ENCODE measurements at places on chromosomes 12 and 14.

- DNase-seq, result no peak
Measured at GRCh38 chr12:103821773-103822172, 19.3 kb downstream of the NT5DC3 start.

- peak; percentile 4 for DNase-seq
Measured at GRCh38 chr12:5428332-5429221, 3.3 kb upstream of the NTF3 start.

DNA sequence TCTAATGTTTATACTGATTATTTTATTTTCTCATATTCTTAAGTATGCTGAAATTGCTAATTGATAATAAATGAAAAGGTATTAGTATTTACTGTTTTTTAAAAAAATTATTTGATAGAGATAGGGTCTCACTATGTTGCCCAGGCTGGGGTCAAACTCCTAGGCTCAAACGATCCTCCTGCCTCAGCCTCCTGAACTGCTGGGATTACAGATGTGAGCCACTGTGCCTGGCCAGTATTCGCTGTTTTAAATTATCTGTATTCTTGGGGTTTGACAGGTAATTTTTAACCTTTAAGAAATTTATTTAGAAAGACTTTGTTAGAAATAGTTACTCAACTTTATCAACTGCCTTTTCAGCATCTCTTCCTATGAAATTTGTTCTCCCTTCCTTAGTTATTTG, 32.2 kb downstream of the RAN start:
- DNase-seq, result no peak

DNA sequence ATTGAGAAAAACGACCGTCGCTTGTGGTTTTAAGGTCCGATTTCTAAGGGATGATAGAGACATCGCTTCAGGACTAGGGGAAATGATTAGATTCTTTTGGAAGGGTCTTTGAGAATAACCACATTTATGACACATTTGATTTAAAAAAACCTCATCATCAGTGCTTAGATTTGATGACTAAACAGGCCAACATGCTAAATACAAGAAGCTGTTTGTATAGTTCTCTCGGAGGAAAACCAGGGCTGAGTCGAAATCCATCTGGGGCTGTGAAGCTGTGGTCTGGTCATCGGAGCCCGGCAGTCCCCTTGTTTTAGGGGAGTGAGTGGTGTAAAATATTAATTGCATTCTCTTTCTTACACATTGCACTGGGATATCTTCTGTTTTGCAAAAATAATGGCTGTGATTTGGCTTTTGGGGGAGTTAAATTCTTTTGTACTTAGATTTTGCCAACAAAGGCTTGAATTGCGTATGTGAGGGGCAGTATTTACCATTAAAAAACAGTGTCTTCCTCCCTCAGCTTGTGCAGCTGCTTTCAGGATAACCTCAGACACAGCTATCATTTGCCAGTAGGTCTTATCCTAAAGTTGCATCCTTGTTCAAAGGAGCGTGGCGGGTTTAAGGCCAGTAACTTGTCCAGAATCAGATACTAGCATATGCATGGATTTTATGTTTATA, 550 bp downstream of the GNG2 start:
- no peak for DNase-seq

DNA sequence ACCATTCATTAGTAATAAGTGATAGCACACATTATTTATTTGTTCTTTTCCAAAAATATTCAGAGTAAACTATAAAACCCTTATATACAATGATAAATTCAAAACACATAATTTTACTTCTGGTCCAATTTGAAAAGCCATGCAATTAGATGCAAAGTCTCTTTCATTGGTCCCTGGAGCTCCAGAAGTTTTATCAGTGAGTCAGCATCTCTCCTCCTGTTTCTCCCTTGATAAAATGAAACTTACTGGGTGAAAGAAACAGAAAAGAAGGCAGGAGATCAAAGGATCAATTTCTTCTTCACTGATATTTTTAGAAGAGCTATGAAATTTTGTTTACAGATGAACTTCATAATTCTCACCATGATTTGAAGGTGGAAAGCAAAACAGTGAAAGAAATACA, 47.5 kb downstream of the IFNG start:
- DNase-seq, result no peak

Data from NCI-H2081 treated with DMSO at 0.1 percent for 48 hours (cell line).